ENCODE measurements at places on chromosomes 2 and 18.

GRCh38 chr18:11147962-11148679 is 1.2 kb downstream of the PIEZO2 start:
- no peak for ATAC-seq

DNA sequence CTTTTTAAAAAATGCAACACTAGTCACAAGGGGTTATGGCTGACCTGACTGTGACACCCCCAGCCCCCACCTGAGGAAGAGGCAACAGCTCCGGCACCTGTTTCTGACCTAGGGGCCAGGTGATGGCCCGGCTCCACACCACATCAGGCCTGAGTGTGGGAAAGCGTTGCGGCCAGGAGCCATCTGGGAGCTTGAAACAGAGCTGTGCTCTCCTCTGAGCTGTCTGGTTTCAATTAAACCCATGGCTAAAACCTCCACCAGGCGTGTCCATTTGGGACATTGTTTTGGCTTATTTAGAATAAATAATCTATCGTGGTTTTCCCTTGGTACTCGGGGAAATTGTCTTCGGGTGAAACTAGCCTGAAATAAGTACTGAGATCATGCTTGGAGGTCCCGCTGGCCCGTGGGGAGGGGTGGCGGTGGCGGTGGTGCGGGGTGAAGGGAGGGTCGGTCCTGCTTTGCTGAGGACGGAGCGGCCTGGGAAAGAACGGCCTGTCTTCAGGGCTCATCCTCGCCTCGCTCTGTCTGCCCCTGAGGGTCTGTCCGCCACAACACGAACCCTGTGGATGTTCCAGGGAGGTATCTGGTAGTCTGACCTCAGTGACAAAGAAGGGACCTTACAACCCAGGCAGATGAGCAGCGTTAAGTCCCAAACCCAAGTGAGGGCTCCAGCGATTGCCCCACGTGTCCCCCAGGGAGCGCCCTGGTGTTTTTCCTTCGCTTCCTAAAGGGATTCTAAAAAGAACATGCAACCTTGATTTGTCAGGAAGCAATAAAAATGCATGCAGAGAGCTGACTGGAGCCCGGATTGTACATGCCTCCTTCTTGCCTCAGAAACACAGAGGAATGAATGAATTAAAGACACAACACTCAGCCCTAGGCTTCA is 58.7 kb downstream of the IL1RL2 start:
- no peak for ATAC-seq

- no peak for ATAC-seq
These were observed 103.1 kb upstream of the ZC3H15 start for GRCh38 chr2:186382932-186383331.

- ATAC-seq = no peak
These were observed 34.8 kb downstream of the USP34 start for GRCh38 chr2:61436092-61436491.

DNA sequence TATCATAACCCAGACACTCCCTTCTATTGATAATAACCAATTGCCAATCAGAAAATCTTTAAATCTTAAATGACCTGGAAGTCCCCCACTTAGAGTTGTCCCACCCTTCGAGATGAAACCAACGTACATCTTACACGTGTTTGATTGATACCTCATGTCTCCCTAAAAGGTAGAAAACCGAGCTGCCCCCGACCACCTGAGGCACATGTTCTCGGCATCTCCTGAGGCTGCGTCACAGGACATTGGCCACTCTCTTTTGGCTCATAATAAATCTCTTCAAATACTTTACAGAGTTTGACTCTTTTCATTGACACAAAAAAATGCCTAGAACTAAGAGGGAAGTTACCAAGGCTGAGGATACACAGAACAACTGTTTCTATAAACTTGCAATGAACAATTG is 190.0 kb downstream of the RTP5 start:
- ATAC-seq = no peak

DNA sequence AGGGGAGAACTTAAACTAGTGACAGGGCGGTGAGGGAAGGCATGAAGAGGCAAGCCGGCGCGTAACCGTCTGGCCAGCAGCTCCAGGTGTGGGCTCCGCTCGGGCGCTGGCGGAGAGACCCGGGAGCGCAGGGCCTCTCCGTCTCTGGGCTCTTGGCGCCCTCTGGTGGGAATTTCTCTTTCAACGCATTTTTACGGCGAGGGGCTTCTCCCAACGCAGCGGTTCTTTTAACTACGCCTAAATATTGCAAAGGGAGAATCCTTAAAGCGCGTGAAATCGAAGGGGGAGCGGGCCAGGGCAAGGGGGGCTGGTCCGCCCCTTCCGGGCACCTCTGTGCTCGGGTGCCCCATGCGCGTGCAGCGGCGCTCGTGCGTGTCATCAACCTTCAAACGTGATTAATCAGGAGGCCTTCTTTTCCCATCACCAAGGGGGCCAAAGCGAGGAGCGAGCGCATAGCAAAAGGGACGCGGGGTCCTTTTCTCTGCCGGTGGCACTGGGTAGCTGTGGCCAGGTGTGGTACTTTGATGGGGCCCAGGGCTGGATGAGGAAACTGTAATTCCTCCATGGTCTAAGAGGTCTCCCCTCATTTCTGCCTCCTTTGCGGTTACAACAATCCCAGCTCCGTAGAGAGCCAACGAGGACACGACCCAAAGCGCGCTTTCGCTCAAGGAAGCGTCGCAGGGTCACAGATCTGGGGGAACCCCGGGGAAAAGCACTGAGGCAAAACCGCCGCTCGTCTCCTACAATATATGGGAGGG is 762 bp upstream of the GAD1 start:
- ATAC-seq = no peak

DNA sequence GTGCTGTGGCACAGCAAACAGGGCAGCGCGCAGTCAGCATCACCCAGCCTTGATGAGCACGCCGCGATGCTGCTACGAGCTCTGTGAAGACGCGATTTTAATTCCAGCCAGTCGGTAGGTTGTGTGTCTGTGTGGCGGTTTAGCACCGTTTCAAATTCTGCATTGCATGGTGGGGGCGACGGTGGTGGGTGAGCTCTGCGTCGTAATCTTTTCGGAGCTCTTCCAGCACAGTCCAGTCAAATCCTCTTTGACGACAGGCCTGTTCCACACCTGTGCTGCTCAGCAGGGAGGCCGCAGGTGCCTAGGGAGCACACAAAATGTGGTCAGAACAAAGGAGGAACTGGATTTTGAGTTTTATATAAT is 8.6 kb downstream of the ALLC start:
- no peak for ATAC-seq

DNA sequence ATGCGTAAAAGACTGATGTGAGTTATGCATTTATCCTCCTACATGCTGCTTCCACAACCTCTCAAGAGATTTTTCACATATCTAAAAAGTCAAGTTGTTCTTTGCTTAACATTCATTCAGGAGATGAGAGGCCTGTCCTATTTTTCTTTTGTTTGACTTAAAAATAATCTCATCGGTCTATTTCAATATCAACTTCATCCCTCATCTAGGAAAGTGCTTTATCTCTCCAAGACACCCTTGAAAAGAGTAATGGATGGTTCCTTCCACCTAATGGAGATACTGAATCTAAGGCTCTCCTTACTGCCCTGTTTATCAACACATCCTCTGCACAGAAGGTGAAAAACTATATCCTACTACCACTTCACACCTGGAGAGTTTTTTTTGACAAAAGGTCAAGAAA is 2.4 kb downstream of the NFE2L2 start:
- ATAC-seq = no peak

GRCh38 chr2:106885971-106886915 is at the start of gene ST6GAL2:
ST6GAL2 (minus strand) TSS chr2:106886167; CDS start chr2:106843977, 42,190 bp downstream.
- peak; percentile 50 for ATAC-seq

DNA sequence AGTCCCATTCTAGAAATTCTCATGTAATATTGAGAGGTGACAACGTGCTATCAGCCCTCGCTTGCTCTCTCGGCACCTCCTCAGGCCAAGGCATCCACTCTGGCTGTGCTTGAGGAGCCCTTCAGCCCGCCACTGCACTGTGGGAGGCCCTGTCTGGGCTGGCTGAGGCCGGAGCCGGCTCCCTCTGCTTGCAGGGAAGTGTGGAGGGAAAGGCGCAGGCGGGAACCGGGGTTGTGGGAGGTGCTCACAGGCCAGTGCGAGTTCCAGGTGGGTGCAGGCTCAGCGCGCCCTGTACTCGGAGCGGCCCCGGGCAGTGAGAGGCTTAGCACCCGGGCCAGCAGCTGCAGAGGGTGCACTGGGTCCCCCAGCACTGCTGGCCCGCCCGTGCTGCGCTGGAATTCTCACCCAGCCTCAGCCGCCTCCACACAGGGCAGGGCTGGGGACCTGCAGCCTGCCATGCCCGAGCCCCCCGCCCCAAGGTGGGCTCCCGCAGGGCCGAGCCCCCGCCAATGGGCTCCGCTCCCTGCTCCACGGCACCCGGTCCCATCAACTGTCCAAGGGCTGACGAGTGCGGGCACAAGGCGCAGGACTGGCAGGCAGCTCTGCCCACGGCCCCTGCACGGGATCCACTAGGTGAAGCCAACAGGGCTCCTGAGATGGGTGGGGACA is 1680.6 kb upstream of the LRRTM1 start:
- no peak for ATAC-seq

GRCh38 chr2:603869-604268 is 73.3 kb downstream of the TMEM18 start:
- ATAC-seq = no peak

DNA sequence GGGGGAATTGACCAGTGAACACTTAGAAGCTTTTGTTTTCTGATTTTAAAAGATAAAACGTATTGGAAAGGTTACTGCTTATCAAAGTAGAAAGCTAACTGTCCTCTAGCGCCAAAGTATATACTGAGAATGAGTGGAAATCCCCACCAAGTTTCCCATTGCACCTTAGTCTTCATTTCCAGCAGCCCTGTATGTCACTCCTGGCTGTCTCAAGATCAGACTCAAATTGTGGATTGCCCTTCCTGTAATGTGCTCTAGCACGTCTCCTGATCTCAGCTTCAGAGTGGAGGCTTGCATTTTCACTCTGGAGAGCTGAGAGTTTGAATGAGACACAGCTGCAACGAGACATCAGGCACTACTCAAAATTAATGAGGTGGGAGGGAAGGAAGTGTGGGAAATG is 26.6 kb downstream of the MFF start:
- ATAC-seq = no peak

GRCh38 chr18:10194592-10194991 is 259.8 kb upstream of the APCDD1 start:
- ATAC-seq = no peak

- no peak for ATAC-seq
These were observed 19.5 kb upstream of the TMEM163 start for GRCh38 chr2:134738141-134738870.

DNA sequence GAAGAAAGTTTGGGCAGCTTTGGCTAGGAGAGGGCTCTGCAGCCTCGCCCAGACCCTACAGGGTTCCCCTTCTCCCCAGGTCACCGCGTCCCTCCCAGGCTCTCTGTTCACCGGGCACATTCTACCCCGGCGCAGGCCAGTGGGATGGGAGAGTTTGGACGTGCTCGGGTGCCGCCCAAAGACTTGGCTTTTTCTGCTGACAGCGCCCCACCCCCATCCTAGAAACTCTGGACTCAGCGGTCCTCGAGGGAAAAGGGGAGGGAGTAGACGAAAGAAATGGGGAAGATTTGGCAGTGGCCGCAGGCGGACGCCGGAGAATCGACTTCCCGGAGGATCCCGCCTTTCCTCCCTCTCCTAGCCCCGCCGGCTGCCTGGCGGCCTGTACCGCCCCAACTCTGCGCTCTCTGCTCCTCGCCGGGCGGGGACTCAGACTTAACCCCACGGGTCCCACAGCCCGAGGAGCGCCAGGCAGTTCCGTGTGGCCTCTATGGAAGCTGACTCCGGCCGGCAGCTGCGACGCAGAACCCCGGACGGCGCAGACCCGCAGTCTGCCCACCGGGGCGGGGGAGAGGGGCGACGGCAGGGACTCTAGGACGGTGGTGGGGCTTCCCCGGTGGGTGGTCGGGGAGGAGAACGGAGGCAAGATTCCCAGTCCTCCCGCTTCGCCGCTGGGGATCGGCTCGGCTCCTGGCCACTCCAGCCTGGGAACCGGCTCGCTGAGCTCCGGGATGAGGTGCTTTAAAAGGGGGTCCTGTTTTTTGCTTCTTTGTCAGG is 863 bp upstream of the SIX2 start:
- ATAC-seq = peak; percentile 58

DNA sequence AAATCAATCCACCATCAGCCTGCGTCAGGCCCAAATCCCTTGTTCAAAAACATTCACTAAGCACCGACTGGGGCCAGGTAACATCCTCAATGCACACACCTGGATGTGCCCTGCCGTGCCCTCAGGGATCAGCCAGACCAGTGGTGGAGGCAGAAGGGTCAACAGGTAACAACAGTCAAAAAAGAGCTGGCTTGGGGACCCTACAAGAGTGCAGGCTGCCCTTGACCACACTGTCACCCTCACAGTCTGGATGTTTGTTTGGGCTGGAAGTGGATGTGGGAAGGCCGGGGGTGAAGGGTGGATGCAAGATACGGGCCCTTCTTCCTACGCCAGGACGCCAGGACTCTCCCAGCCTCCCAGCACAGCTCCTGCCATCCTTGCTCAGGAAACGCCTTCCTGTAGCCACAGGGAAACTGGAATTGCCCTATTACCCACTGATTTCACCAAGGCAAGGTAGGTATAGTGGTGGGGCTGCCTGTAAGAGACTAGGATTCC is 2.7 kb downstream of the BIN1 start:
- no peak for ATAC-seq

DNA sequence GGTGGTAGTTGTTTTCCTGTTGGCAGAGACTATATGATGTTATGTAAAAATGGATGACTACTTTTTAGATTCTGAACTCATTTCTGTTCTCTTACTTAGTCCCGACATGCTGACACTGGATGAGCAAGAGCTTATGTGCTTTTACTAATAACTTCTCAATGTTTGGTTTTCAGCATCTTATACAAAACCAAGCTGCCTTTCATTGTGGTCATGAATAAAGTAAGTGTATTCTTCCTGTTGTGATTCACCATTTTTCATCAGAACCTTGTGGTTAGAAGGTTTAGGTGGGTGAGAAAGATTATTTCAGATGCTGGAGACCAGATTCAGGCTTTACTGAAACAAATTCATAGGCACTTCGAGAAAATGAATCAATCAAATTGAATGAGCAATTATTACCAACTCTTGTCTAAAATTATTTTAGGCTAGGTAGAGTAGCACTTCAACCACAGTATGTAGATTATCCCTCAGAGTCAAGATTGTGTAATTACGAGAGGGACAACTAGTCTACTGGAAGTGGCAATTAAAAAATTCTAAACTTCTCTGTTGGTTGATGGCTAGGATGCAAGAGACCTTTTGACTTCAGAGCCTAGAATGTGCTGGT is 9.3 kb downstream of the GPN1 start:
- no peak for ATAC-seq

DNA sequence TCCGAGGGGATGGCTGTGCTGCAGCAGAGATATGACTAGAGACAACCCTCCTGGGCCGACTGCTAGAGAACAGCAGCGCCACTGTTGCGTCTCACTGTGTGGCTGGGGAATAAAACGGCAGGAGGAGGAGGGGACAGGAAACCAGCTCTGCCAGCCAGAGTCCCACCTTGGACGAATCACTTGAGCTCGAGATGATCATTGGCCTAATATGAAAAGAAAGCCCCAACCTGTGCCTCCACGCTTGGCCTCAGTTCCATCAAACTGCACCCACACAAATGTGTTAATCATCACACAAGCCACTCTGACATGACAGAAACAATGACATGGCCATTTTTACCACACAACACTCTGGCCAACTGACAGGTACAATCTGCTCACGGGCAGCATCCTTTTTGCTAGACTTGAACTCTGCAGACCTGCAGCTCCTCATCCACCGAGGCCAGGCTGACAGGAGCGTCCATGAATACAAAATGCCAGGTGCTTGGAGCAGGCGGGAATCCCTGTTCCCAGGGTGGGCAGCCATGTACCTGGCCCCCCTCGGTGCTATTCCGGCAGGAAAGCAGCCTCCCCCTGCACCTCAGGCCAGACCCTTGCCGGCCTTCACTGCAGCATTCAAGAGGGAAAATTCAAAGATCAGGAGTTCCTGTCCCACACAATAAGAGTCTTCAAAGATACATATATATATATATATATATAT is 52.3 kb downstream of the PARD6G start:
- no peak for ATAC-seq
